ENCODE measurements at places on chromosomes 13 and 19.

GRCh38 chr13:75416327-75417011 lies 65.5 kb downstream of the TBC1D4 start:
- no peak for DNase-seq

DNA sequence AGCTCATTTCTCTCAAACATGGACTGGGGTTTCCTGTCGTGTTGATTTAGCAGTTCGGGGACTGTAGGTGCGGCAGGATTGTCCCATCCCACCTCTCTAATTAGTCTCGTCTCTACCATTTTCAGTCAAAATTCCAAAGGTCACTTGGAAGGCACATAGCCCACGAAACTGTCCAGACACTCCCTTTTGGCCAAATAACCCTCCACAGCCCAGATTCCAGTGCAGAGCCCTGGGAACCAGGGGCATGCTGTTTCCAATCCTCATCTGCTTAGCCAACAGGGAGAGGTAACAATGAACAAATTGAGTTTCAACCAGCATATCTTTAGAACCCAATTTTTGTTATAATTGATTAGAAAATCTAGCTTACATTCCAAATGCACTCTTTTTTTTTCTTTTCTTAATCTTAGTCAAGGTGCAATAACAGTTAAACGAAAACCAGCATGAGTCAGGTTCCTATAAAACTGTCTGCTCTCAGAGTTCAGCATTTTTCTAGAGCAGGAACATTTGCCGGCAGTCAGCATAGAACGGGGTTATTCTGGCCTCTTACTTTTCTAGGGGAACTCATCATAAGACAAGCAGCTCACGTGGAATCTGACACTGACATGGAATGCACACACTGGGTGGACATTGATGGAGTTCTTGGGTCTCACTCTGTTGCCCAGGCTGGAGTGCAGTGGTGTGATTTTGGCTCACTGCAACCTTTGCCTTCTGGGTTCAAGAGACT lies 14.4 kb upstream of the CEBPA start:
- no peak for DNase-seq

GRCh38 chr13:105598529-105598928 lies 936.9 kb downstream of the EFNB2 start:
- no peak for DNase-seq

DNA sequence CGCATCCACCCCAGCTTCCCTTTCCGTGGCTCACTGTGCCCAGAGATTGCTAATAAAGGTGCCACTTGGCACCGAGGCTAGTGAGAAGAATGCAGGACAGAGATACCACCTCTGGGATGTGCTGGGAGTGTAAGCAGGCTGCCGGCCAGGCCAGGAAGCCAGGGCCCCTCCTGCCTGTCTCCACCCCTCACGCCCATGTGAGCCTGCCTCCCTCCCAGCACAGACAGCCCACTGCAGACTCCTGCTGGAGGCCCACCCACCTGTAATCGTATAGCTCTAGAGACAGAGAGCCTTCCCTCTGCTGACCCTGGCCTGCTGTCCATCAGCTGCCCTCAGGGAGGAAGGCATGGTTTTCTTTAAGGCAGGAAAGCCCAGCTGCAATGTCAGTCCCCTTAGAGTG lies 13.9 kb downstream of the VSTM2B start:
- DNase-seq, result no peak

- no peak for DNase-seq
Measured at GRCh38 chr13:79314652-79315051, 91.4 kb downstream of the RBM26 start.

DNA sequence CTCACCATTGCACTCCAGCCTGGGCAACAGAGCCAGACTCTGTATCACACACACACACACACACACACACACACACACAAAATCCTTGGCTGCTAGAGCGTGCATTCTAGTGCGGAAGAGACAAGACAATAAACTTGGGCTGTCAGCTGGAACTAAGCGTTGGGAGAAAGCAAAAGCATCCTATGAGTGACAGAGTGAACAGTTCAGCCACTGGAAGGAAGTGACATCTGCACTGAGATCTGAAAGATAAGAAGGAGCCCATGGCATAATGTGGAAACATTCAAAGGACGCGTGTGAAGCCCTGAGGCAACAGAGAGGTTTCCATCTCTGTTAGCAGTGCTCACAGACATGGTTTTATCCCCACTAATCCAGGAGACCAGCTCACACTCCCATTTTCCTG lies 3.5 kb upstream of the SLC1A5 start:
- DNase-seq, result no peak

DNA sequence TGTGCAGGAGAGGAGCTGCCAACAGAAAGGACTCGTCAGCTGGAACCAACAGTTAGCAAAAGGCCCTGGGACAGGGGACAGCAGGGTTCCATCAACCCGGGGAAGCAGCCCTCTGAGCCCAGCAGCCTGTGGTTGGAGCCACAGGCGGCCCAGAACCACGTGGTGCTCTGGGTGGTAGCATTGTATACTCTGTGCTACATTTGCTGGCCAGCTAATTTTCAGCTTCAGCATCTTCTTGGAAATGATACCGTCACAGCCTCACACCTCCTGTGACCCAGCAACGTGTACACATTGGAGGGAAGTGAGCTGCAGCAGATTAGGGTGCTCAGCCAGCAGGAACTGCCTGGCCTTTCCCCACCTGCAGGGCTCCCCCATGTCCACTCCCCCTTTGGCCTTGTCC lies 13.1 kb upstream of the MTIF3 start:
- DNase-seq, result no peak

DNA sequence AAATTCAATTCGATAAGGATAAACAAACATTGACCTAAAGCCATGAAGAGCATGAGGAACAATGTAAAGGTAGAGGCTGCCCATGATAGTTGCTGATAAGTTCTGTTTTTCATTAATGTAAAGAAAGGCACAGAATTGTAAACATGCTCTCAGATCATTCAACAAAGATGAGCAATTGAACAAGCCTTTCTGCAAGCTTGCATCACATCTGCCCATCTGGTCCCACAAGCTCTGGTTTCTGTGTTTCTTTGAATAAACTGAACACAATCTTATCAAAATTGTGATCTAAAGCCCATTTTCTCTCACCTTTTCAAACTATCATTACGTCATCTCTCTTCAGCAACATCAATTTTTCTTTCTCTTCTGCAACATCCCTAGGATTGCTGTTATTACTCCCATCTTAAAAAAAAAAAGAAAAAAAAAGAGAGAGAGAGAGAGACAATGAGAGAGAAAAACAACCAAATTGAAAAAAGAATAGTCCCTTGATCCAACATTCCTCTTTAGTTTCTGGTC lies 487.2 kb upstream of the GPC6 start:
- DNase-seq, result no peak

DNA sequence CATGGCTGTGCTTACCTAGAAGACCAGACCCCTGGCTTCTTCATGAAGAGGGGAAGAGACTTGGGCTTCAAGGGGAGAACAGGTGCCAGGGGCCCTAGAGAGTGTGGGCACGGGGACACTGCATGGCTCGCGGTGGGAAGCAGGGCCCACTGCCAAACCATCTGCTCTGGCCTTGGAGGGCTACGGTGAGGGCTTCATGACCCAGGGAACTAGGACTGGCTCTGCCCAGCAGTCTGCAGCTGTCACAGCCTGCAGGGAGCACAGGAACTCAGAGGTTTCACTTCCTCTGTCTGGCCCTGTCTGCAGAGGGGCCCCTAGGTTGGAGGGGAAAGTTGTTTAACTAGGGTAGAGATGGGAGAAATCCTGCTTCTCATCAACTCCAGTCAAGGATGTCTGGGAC lies 4.3 kb downstream of the ERCC1 start:
- DNase-seq, result no peak

- DNase-seq, result no peak
Measured at GRCh38 chr19:13017306-13018034, 22.2 kb downstream of the NFIX start.

DNA sequence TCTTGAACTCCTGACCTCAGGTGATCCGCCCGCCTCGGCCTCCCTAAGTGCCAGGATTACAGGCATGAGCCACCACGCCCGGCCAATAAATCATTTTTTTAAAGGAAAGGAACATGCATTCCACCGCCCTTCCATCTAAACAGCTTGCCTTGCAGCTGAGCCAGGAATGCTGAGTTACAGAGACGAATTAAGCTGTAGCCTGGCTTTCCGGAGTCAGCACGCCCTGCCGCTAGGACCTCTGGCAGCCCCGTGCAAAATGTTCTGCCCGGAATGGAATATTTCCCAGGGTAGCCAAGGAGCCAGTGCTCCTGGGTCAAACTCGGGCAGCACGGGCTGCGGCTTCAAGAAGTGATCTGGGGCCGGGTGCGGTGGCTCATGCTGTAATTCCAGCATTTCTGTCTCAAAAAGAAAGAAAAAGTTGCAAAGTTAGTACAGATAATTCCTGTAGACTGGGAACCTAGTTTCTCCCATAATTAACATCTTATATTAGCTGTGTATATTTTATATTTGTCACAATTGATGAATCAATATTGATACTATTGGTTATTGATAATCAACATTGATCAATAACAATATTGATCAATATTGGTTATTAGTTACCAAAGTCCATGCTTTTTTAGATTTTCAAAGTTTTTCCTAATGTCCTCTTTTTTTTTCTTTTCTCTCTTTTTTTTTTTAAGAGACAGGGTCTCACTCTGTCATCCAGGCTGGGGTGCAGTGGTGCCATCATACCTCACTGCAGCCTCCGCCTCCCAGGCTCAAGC lies 19.2 kb downstream of the ATCAY start:
- no peak for DNase-seq

GRCh38 chr19:38386971-38387549 lies 774 bp downstream of the GGN start:
- DNase-seq, result no peak

DNA sequence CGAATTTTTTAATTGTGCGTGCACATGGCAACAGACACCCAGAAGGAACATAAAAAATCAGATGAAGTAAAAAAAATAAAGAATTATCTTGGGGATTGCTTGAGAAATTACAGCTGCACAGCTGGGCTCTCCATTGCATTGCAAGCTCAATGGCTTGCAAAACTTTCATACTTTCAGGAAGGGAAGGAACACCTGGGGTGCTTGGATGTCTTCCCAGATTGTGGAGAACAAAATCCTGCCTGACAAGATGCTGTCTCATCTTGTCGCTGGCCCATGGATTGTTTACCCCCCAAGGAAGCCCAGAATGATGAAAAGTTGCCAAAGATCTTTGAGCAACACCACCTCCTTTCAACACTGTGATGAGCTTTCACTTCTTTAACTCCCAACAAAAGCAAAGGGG lies 11.0 kb upstream of the CASP14 start:
- DNase-seq, result no peak

- no peak for DNase-seq
Measured at GRCh38 chr19:15283141-15283883, 49.0 kb downstream of the BRD4 start.

- no peak for DNase-seq
Measured at GRCh38 chr13:112972867-112973576, 4.0 kb downstream of the MCF2L start.

DNA sequence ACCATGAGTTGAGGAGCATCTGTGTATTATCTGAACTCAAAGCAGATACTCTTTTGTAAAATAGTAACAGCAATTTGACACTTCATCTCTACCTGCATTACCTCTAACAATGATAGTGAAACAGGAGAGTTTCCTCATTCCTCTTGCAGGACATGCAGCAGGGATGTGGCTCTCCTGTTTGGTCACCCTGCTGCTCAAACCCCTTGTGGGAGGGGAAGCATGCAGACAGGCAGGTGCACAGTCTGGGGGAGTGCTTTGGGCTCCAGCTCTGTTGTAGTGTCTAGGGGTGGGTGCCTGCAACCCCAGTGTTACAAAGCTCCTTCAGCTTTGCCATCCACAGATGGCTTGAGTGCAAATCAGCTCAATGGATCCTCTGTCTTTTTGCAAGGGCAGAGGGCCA lies 827.6 kb downstream of the DACH1 start:
- DNase-seq, result no peak

- no peak for DNase-seq
Measured at GRCh38 chr13:102295316-102296048, 106.4 kb downstream of the FGF14 start.

- no peak for DNase-seq
Measured at GRCh38 chr19:47310819-47311218, 1.2 kb downstream of the C5AR1 start.

GRCh38 chr19:43731846-43732245 lies 16.0 kb downstream of the IRGC start:
- no peak for DNase-seq

DNA sequence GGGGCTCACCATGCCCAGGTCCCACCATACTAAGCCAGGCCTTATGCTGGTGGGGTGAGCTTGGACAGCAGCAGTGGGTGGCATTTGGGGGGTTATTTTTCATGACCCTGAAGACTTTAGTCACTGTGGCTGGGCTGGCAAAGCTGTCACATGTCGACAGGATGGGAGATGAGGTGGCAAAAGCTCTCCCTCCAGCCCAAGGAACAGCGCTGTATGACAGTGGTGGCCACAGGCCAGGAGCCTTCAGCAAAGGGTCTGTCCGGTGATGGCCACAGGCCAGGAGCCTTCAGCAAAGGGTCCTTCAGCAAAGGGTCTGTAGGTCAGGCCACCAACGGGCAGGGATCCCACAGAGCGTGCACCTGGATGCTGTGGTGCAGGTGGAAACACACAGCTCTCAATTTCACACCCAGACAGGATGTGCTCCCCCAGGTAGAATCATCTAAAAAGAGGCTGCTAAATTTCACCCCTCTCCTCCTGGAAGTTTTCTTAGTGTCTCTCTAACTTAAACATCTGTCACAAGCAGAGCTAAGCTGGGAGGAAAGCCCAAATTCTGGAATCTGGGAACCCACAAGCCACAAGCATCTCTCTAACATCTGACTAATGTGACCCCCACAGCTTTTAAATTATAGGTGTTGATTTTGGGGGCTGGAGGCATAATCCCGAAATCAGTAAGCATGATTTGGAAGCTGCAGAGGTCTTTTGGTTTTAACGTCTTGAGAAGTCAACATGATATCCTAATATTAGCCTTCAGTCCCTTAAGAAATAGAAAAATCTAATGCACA lies 23.0 kb downstream of the COL4A1 start:
- no peak for DNase-seq

GRCh38 chr13:93360021-93360420 lies 133.4 kb downstream of the GPC6 start:
- no peak for DNase-seq

DNA sequence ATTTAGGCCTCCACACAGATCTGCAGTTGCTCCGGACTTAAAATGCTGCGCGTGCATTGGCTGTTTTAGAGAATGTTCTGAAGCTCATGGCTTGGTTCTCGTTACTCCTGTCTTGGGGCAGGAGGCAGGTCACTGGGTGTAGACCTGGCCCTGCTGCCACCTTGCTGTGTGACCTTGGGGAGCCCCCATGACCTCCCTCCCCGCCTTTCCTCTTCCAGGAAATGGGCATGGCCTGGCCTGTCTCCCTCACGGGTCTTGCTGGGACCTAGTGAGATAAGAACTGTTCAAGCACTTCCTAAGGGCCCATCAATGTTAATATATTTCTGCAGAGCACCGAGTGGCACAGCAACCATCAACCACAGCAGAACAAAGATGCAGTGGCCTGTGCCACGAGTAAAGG lies 49.4 kb downstream of the KLF2 start:
- no peak for DNase-seq

GRCh38 chr13:99067159-99067985 lies 89.5 kb upstream of the DOCK9 start:
- no peak for DNase-seq

- no peak for DNase-seq
Measured at GRCh38 chr19:38321646-38322196, 2.1 kb downstream of the KCNK6 start.
